ENCODE measurements at places on chromosomes 2 and 18. TPM values are rescaled to one million over a fixed set of nuclear protein-coding genes. Genes with fewer than 3 reads are reported as not detected.
A peak's percentile ranks its signal among the peaks of the same experiment; 100 is the strongest.

GRCh38 chr2:59584958-59585357 lies 968.5 kb downstream of the BCL11A start:
- peak; percentile 14 for DNase-seq

The PROKR1 gene
- not detected for polyA plus RNA-seq

The SLC4A3 gene
- polyA plus RNA-seq = 14.1 TPM

GRCh38 chr2:174038462-174038861 lies 73.3 kb upstream of the SP3 start:
- no peak for DNase-seq

DNA sequence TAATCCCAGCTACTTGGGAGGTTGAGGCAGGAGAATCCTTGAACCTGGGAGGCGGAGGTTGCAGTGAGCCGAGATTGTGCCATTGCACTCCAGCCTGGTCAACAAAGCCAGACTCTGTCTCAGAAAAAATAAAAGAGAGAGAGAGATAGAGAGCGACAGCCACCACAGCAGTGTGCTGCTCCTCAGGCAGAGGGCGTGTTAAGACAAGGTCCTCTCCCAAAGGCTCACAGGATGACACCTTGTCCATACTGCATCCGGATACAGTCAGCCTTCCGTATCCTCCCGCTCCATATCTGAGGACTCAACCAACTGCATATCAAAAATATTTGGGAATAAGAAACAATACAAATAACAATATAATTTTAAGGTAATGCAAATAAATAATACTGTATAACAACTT lies 20.1 kb downstream of the ARL4C start:
- no peak for DNase-seq

- no peak for DNase-seq
Observed at GRCh38 chr18:6621437-6621836, 108.1 kb upstream of the ARHGAP28 start.

DNA sequence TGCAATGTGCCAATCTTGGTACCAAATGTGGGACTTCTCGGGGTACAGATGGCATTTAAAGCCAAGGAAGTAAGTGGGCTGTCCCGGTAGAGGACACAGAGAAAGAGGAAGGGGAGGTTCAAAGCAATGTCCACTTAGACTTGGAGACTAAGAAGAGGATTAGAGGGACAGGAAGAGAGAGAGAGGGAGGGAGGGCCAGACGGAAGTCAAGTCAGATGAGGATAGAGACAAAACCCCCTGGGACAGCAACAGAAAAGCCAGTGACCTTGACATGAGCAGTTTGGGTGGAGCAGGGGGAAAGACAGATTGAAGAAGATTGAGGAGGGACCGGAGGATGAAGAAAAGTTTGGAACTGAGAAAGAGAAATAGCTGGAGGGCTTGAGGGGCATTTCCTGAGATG lies 164.5 kb downstream of the NCK2 start:
- no peak for DNase-seq

Measured in hepatocyte (in vitro differentiated cells).